Dermis microvascular lymphatic vessel endothelial cell (primary cell): ENCODE measurements at places on chromosomes 2 and 18.
A peak's percentile ranks its signal among the peaks of the same experiment; 100 is the strongest.

GRCh38 chr2:52622266-52622665 is 1145.3 kb upstream of the CHAC2 start:
- DNase-seq = no peak

DNA sequence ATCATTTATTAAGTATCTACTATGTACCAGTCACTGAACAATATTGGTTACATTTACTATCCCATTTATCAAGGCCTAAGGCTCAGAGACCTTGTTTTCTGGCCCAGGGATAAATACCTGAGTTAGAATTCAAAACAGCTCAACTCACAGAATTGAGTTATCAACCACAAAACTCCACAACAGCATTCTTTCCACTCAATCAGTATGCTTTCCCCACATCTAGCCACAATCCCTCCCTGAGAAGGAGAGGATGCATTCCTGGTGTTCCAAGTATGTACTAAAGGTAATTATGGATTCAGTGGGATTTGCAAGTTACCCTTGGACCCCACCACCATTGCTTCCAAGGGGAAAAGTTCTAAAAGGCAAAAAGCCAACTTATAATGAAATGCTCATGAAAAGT is 104.2 kb upstream of the PID1 start:
- DNase-seq = no peak

- no peak for DNase-seq
Observed at GRCh38 chr2:45857867-45858520, 206.5 kb downstream of the PRKCE start.

DNA sequence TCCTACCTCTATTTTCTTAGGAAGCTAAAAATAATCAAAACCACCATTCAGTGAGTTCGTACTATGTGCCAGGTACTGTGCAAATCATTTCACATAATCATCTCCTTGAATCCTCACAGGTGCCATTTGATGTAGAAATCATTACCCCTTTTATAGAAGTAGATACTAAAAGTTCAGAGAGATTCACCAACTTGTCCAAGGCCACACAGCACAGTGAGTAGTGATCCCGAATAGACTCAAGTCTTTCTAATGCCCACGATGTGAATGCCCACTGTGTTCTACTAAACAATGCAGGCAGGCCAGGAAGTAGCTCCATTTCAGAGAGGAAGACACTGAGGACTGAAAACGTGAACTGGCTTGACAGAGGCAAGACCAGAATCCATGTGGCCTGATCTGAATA is 68.8 kb downstream of the ANTXR1 start:
- no peak for DNase-seq

DNA sequence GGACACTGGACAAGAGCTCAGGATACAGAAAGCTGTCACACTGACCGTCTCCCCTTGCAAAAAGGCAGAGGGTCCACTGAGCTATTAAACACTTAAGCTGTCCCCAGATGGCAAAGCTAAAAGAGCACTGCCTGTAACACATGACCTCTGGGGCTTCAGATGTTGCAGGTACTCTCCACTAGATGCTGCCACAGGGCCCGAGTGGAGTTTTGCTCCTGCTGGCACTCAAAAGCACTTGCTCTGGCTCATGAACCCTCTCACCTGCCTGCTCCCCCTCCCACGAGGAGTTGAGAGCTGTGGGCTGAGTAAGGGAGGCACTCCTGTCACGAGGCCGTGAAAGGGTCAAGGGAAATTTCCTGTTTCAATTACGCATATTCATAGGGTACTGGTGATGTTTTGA is 227.9 kb downstream of the PRKCE start:
- no peak for DNase-seq

- peak; percentile 100 for DNase-seq
Observed at GRCh38 chr18:25229081-25229480, 122.9 kb downstream of the ZNF521 start.

DNA sequence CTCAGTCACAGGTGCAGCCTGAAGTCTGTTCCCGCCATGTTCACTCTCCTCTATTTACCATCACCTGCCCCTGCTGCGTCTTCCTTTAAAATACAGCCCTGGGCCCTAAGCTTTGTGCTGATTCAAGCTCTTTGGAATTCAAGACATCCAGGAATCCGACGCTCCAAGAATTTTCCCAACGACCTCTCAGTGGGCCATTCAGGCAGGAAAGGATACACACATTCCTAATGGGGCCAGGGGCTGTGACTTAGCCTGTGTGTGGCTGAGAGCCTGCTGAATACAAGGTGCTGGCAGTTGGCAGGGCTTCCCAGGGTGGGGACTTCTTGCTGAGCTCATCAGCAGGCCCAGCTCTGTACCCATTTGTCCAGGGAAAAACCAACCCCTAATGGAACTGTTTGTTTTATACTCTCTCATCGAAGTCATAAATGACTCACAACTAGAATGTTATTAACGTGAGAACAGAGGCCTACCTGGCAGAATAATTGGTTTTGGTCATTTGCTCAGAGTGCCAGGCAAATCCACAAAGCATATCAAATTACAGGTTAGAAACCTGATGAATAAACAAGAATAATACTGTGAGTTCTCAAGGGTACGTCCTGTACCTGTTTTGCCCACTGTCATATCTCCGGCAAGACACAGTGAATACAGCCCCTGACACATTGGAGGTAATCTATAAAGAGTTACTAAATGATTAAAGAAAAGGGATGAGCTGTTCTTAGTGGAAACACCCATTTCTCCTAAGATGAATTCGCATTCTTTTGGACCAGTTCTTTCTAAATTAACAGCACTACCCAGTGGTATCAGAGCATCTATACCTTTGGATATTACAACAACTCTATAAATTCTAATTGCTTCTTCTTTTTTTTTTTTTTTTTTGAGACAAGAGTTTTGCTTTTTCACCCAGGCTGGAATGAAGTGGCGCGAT is 12.6 kb upstream of the KCMF1 start:
- peak; percentile 43 for DNase-seq

- DNase-seq = no peak
Observed at GRCh38 chr2:137118140-137118539, 352.8 kb downstream of the THSD7B start.

GRCh38 chr18:68435581-68435980 is 279.3 kb downstream of the TMX3 start:
- no peak for DNase-seq

- DNase-seq = no peak
Observed at GRCh38 chr2:74576211-74576862, 21.8 kb downstream of the DOK1 start.

DNA sequence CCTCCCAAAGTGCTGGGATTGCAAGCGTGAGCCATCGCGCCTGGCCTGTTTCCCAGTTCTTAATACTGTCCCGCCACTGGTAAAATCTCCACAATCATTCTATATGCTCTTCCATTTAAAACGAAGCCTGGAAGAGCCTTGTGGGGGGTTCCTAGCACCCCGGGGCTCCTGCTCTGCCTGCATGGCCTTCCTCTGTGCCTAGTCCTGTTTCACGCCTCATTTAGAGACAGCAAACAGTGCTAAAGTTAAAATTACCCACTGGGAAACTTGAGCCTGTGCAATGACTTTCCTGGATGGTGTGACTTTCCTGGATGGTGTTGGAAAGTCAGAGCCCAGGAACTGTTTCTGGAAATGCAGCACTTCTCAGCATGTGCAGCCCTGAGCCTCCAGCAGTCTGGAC is 55.0 kb downstream of the INPP5D start:
- DNase-seq = no peak
